Skin of body (tissue), 3 donors: ENCODE measurements at places on chromosomes 2 and 18.

DNA sequence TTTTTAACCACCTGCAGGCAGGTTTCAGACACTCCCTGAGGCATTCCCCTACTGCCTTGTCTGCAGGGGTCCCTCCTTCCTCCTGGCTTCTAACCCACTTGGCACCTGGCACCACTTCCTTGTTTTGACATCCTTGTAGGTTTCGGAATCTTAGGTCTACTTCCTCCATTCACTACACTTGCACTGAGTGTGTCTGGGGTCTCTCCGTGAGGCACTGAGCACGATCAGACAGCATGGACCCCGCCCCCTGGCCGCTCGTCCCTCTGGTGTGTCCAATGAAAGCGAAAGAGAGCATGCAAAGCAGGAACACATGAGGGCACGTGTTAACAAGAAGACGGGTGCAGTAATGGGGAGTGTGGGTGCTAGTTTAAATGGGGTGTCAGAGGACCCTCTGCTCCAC is 63.8 kb downstream of the HAUS1 start:
- no peak for DNase-seq

DNA sequence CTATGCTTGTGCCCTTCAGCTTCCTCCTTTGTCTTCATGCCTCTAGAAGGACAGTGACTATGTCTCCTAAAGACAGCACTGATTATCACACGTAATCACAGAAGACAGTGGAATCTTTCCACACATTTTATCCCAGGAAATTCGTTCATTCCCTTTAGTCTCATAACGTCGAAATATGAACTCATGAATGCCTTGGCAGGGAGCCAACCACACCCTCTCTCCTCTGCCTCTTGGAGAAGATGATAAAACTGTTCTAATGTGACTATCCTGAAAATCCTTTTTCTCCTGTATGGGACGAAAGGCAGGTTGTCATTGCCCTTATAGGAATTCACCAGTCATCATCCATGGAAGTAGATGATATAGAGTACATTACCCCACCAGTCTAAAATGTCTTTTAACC is 726.6 kb upstream of the FANCL start:
- DNase-seq: no peak

GRCh38 chr2:134327367-134327766 is 73.5 kb downstream of the MGAT5 start:
- DNase-seq: no peak

DNA sequence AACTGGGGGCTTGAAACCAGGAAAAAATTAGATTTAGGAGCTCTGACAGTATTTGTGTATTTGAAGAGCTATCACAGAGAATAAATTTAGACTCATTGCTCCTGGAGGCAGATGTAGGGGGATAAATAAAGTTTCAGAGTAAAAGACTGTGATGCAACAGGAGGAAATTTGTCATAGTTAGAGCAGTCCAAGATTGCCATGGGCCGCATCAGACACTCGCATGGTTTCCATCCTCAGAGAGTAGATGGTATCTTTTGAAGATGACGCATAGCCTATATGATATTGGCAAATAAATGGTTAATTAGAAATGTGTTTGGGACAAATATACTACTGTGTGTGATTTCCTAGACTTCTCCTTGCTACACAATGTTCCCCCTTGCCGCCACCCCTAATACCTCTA is 170.5 kb downstream of the FTCDNL1 start:
- DNase-seq: no peak

DNA sequence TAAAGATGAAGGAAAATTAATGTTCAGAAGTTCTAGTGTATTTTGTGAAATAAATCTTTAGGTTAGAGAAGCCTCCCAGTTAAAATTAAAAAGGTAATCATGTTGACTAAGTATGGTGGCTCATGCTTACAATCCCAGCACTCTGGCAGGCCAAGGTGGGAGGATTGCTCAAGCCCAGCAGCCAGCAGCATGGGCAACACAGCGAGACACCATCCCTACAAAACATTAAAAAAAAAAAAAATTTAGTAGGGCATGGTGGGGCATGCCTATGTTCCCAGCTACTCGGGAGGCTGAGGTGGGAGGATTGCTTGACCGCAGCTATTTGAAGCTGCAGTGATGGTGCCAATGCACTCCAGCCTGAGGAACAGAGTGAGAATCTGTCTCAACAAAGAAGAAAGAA is 17.9 kb downstream of the XPO1 start:
- no peak for DNase-seq

DNA sequence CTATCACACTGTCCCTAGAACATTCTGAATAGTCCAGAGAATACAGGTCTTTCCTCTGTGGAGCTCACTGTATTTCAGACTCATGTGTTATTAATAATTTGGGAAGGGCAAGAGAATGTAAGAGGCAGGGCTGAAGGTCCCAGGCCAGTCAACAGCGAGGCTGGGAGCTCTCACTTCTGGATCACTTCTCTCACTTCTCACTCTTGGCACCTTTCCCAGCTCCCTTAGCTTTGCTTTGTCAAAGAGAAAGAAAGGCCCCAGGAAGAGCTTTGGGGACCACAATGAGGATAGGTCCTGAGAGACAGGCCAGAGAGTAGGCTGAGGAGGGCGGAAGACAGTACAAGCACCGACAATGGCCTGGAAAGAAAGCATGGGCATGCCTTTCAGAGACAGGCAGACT is 11.2 kb downstream of the EFR3B start:
- DNase-seq: no peak

- no peak for DNase-seq
Measured at GRCh38 chr2:63326473-63326872, 261.8 kb downstream of the WDPCP start.

DNA sequence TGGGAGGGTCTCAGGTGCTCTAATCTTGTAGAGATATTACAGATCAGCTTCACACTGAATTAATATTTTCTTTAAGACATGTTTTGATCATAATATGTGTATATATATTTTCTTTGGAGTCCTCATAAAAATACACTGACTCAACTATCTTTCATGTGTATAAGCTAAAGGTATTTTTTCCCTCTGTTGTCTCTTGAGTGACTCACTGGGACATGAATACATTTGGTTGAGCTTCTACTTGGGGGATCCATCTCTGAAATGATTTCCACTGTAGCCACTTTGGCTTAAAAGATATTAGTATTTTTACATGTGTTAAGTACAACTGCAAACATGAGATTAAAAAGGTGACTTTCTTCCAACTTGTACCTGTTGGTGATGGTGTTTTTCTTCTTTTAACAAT is 140.8 kb downstream of the TTN start:
- DNase-seq: no peak
